Ecto neural progenitor cell (in vitro differentiated cells): ENCODE measurements at places on chromosomes 1 and 21.

- no peak for DNase-seq
Measured at GRCh38 chr1:45854724-45855123, 51.3 kb downstream of the MAST2 start.

DNA sequence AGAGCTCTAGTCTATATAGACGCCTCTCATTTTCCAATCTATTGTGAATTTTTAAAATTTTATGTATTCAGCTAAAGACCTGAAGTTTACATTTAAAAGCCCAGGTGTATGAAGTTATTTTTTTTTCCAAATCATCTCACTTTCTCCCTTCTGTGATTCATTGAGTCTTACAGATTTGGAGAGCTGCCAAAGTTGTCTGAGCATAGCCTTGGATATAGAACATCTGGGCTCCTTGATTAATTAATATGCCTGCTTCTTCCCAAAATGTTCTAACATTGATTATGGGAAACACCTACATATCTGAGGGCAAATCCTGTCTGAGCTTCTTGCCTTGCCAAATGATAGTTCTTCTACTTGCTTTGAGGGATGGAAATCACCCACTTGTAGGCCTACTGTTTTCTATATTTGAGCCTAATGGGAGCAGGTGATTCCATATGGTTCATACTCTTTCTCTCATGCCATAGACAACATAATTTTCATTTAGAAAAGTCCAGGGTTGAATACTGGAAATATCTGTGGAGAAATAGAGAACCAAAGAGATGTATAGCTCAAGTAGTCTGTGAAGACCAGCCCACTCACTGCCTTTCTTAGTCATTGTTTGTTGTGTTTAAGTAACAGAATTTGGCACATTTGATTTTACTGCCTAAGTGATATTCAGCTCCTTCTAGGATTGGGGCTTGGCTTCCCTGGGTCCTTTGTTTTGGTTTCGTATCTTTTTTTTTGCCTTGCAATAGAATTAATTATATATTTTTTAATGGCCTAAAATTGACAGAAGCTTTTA, 46.2 kb downstream of the MACF1 start:
- DNase-seq, result no peak

GRCh38 chr1:43912607-43913006, 21.0 kb upstream of the ARTN start:
- no peak for DNase-seq

DNA sequence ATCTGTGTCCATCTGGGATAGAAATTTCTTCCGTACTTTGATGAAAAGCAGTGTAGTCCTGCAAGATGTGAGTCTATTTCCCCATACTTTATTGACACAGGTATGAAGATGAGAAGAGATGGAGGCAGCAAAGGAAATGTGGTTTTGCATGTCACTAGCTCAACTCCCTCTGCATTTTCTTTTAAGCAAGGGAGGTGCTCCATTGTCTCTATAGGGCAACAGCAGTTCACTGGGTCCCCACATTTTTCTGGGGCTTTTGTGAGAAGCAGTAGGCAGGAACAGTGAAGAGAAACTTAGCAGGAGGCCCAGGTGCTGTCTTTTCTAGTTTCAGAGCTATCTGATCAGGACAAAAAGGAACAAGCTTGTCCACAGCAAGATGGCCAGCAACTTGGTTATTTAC, 37.1 kb downstream of the C21orf91 start:
- DNase-seq, result no peak

DNA sequence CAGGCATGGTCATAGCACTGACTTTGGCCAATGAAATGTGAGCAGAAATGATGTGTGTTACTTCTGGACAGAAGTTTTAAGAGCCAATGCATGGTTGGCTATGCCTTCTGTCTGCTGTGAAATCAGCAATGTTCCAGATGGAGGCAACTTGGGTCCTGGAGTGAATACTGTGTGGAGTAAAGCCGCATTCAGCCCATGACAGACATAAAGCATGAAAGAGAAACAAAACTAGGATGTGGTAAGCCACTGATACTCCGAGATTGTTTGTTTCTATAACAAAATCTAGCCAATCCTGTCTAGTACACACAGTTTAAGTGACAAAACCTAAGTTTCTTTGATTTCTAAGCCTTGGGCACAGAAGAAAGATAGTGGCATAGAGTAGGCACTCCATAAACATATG, 47.1 kb upstream of the ARHGAP29 start:
- DNase-seq, result no peak

GRCh38 chr1:46444466-46444865, 45.2 kb upstream of the DMBX1 start:
- no peak for DNase-seq

- DNase-seq, result no peak
Measured at GRCh38 chr1:185156288-185156853, 382 bp downstream of the TRMT1L start.

- DNase-seq, result no peak
Measured at GRCh38 chr1:208204779-208205178, 39.4 kb downstream of the PLXNA2 start.

GRCh38 chr1:172874950-172875349, 175.8 kb downstream of the TNFSF18 start:
- no peak for DNase-seq

DNA sequence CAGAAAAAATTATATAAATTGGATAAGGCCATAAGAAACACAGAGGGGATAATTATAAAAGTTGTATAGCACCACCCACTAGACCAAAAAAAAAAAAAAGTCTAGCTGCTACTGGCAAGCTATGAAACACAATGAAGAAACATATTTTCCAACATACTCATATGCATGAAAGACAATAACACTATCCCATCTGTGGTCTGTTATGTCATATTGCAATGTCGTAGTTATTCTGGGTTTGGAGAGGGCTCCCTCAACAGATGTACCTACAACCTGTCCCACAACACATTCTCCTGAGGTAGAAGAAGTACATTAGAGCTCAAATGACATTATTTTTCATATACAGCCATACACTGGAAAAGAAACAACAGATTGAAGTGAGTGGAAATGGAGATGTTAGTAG, 517.6 kb upstream of the ADGRL4 start:
- DNase-seq, result no peak

- DNase-seq, result no peak
Measured at GRCh38 chr1:15309687-15310086, 62.7 kb downstream of the FHAD1 start.

- no peak for DNase-seq
Measured at GRCh38 chr1:208829595-208829994, 585.4 kb upstream of the PLXNA2 start.

GRCh38 chr1:225483818-225484656, 56.2 kb upstream of the LBR start:
- no peak for DNase-seq

DNA sequence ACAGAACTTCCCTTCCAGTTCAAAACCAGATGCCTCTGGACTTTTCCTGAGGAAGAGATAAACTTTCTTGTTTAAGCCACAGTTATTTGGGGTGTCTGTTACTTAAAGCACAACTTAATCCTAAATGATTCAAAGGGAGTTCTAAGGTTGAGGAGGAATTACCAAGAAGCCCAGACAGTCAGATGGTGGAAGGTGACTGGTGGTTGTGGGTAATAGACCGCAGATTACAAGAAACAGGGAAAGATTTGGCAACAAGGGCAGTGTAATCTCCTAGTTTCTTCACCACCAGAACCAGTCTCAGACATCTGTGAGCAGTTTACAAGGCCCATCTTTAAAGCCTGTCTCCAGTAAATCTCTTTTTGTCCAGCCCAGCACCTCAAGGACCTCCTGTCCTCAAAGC, 130.1 kb upstream of the CTTNBP2NL start:
- no peak for DNase-seq

DNA sequence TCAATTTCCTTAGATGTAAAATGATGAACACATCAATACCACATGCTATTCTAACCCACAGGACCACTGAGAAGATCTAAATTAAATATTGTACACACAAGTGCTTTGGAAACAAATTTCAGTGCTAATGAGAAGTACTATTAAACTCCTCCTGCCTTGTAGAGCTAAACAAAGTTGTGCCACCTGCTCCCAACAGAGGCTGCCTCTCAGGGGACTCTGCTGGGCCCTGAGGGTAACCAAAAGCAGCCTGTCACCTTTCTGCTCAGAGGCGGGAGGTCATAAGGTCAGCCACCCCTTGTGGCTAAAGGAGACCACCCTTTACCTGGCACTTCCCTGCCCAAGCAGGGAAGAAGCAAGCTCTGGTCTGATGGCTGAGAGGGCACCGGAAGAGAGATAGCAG, 6.3 kb downstream of the SLC9A1 start:
- DNase-seq, result no peak

GRCh38 chr1:109474697-109475096, 8.4 kb downstream of the SYPL2 start:
- DNase-seq, result no peak

- DNase-seq, result no peak
Measured at GRCh38 chr1:228180271-228180958, 14.8 kb downstream of the IBA57 start.

GRCh38 chr1:40630488-40631223, 34.8 kb downstream of the RIMS3 start:
- peak; percentile 72 for DNase-seq

- DNase-seq, result no peak
Measured at GRCh38 chr1:113291777-113292602, 98.3 kb upstream of the MAGI3 start.

DNA sequence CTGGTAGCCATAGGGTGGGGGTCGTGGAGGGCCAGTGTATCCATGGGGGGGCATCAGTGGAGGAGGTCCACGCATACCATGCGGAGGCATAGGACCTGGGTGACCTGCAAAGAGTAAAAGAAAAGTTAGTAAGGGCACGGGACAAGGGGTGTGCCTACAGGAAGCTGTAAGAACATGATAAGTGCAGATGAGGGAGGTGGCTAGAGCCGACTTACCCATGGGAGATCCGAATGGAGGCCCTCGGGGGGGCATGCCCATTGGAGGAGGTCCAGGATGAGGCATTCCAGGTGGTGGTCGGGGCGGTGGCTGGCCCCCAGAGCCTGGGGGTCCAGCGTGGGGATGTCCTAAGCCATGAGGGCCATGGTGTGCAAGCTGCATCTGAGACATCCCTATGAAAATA, 4.0 kb downstream of the SF3B4 start:
- no peak for DNase-seq

DNA sequence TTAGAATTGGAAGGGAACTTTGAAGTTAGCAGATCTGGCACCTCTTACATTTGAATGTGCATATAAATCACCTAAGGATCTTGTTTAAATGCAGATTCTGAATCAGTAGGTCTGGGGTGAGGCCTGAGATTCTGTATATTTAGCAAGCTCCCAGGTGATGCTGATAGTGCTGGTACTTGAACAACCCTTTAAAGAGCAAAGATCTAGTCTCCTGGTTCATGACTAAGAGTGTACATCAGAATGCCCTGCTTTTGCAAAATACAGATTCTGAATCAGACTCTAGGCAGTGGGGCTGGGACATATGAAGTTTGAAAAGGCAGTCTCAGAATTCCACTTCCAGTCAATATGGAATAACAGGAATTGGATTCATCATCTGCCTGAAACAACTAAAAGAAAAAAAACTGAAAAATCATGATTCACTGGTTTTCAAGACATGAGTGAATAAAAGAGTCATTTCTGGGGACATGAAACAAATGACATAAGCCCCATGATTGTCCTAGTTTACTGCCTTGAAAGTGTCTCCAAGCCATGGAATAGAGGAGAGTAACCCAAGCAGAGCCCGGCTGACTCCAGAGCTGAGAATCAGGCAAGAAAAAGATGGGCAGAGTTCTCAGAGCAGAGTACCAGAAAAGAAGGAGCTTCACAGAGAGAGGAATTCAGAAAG, 149.6 kb upstream of the SGIP1 start:
- no peak for DNase-seq

GRCh38 chr21:45468971-45469272, 64.0 kb downstream of the COL18A1 start:
- no peak for DNase-seq

DNA sequence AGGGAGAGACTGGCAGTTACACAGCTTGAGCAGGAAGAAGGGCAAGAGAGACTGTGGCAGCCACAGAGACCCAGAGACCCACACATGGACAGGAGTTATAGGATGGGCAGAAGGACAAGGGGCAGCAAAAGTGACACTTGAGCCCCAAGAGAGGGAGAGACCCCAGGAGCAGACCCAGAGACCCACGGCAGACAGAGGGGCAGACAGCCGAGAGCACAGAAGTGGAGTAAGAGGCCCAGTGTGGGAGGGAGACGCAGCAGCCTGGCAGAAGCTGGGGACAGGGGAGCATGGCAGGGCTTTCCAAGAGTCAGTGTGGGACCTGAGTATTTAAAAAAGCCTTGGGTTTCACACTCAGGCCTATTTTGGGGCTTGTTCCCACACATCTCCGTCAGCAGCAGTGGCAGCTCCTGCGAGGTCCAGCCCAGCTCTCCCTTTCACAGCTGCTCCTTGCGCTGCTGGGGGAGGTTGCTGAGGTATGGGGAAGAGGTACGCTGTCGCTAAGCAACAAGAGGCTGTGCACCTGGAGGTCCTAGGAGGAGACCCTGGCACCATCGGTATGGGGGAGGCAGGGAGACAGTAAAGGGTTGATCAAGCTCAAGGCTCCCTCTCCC, 9.0 kb upstream of the MEF2D start:
- no peak for DNase-seq

DNA sequence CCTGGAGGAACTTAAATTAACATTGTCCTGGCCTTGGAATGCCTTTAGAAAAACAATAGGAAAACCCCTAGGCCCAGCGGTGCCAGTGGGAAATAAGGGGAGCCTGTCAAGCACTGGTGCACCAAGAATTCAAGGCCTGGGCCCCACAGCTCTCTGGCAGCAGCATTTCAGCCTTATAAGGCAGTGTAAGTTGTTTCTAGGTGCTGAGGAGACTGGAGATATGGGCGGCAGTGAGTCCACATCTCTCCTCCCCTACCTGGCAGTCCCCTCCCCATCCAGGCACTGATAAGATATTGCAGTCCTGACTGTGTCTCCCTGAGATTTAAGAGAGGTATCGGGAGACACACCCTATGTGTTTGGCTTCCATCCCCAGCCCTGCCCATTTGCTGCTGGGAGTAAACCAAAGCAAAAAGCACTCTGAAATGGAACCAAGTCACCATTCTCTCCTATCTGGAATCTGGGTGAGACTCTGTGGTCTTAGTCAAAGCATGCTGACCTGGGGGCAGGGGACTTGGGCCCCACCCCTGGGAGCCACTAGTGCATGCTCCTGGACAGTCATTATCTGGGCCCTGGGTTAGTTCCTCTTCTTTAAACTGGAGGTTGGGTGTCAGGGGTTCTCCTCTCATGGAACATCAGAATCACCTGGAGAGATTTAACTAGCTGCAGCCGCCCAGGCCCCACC, 30.5 kb downstream of the DEGS1 start:
- DNase-seq, result no peak

- DNase-seq, result no peak
Measured at GRCh38 chr1:211356723-211357407, 30.2 kb downstream of the TRAF5 start.

- DNase-seq, result no peak
Measured at GRCh38 chr1:234621657-234622335, 11.8 kb upstream of the IRF2BP2 start.

GRCh38 chr1:116553386-116554115, 17.3 kb downstream of the CD58 start:
- DNase-seq, result no peak

DNA sequence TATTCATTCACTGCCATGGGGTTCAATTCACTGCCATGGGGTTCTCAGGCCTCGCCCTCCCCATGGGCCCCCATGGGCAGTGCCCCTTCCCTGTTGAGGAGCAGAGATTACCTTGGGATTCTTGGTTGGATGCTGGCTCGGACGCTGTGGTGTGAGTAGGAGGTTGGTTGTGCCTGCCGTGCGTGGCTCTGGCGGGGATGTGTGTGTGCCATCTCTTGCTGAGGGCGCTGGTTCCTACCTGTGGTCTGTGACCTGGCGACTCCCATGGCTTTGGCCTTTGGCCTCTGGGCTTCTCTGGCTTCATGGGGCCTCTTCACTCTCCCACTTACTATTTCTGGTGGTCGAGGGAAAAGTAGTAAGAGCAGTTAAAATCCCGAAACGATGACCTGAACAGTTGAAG, 42.1 kb downstream of the PCNT start:
- no peak for DNase-seq
